HFF-Myc (cell line): ENCODE measurements at places on chromosomes 12 and 14.
A peak's percentile ranks its signal among the peaks of the same experiment; 100 is the strongest.

DNA sequence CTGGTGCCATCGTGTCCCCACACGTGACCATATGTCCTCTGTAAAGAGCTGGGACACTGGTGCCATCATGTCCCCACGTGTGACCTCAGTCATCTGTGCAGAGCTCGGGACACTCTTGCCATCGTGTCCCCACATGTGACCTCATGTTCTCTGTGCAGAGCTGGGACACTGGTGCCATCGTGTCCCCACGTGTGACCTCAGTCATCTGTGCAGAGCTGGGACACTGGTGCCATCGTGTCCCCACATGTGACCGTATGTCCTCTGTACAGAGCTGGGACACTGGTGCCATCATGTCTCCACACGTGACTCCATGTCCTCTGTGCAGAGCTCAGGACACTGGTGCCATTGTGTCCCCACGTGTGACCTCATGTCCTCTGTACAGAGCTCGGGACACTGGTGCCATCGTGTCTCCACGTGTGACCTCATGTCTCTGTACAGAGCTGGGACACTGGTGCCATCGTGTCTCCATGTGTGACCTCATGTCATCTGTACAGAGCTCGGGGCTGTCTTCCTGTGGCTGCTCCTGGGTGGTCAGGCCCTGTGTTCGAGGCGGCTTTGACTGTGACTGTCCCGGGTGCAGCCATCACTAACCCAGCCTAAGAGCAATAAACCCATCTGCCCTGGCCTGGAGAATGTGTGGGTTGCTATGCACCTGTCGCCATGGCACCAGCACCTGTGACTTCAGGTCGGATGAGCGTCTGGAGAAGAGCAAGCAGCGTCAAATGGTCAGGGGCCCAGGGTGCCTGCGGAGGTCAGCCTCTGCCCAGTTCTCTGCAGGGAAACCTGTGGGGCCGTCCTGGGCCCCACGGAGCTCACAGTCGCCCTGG, 334.4 kb downstream of the ADGRD1 start:
- DNase-seq: no peak

DNA sequence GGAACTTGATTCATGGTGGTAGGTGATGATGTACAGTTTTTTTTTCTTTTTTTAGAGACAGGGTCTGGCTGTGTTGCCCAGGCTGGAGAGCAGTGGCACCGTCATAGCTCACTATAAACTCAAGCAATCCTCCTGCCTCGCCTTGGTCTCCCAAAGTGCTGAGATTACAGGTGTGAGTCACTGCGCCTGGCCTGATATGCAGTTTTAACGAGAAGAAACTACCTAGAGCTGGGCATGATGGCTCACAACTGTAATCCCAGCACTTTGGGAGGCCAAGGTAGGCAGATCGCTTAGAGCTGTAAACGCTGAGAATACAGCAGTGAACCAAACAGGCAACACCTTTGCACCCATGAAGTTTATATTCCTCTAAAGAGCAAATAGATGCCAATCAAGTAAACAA, 13.0 kb upstream of the VPS37B start:
- DNase-seq: no peak

- DNase-seq: no peak
Measured at GRCh38 chr14:76762411-76763095, 1.3 kb downstream of the VASH1 start.

- no peak for DNase-seq
Measured at GRCh38 chr14:71956920-71957563, 24.8 kb downstream of the RGS6 start.

DNA sequence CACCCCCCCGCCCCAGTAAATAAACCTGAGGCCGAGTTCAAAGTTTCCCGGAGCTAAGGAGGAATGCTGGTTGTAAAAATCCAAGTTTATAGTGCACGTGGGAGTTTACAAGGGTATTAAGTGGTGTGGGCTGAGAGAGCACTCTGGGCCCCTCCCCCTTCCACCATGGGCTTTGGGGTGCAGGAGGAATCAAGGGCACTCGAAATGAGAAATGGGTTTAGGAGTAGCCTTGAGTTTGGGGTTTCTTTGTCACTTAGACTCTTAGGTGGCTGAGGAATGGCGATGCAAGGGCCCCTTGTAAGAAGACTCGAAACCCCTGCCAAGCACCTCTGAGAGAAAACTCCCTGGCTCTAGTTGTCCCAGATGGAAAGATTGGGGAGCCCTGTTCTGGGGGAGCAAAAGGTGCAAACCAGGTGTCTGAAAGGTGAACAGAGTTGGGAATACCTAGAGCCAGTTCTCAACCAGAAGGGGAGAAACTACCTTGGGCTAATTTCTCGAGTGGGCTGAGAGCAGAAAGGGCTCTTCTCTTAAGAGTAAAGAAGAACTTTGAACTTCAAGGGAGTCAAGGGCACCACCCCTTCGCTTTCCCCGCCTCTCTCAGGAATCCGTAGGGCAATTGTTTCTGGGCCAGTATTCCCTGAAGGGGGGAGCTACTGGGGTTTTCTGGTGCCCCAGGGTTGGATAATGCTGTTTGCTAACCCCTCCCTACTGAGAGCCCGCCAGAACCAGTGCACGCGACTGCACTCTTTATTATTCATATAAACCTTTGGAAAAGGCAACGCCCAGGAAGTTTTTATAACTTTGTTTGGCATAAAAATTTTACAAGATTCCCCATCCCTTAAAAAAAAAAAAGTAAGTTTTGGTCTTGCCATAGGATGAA, 4.0 kb upstream of the HOTAIR start:
- no peak for DNase-seq

DNA sequence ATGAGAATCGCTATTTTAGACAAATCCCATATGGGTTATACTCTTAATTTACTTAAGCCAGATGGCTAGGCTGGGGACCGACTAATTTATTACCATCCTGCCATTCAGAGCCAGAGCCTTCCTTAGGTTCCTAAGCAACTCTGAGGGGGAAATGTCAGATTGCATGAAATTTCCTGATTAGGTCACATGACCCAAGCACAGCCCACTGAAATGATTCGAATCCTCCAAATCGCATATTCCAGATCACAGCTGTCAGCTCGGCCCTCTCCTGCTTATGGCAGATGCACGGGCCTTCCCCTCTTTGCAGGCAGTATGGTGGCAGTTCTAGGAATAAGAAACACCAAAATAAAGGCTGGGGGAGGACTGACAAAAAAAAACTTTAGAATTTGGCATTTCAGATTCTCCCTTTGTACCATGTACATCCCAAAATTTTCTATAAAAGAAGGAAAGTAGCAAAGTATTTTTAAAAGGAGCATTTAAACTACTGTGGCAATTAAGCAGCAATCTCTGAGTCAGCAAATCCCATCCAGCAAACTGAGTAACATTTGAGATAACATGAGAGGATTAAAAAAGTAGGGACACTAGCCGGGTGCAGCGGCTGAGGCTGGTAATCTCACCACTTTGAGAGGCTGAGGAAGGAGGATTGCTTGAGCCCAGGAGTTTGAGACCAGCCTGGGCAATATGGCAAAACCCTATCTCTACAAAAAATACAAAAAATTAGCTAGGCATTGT, 30.5 kb upstream of the NUDT4 start:
- DNase-seq: no peak

DNA sequence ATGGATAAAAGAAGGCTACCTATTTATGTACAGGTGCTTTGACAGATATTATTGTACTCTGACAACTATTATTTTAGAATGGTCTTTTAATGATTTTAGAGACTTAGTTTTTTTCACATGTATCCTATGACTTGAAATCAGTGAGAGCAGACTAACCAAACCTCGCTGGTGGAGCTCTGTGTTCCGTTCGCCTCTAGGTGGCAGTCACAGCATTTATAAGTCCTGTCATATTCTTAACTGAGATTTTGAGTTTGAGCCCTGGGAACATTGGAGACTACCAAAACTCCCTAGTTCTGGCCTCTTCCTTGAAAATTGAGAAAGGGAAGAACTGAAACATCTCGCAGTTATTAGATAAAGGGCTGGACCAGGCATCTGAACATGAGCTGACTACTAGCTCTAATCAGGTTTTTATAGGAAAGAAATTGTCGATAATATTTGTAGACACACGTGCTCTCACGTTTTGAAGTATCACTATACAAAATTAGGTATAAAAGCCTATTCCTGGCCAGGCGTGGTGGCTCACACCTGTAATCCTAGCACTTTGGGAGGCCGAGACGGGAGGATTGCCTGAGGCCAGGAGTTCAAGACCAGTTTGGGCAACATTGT, 48.3 kb downstream of the TTLL5 start:
- DNase-seq: peak; percentile 70

DNA sequence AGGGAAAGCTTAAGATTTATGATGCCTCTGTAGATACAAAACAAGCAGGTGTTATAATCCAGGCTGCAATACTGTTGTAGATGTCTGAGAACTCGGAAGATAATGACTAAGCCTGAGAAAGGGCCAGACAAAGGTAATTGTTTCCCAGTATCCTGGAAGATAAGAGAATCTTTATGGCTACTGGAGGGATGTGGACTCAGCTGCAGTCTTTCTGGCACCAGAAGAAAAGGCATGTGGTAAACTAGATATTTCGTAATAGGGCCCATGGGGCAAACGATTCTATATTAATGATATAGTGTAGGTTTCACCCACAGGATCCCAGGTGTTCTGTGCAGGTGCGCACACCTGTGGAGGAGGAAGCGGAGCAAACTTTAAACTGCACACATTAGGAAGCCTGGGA, 9.2 kb upstream of the APOLD1 start:
- no peak for DNase-seq
